ENCODE measurements at places on chromosomes 11 and 22.

DNA sequence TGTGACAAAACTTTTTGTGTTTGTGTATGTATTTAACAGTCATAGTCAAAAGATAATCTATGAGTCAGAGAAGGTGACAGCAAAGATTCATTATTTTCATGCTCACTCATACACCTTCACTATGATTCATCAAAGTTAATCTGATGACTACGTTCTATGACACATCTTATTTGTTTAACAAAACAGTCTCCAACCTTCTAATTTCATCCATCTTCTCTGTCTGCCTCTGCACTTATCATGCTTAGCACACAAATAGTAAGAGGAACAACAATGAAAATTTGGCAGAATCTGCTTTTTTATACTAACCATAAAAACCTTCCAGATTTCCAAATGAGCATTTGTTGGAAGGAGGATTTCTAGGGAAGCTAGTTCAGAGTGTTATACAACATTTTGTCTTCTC, 568.9 kb downstream of the LUZP2 start:
- DNase-seq, result no peak

DNA sequence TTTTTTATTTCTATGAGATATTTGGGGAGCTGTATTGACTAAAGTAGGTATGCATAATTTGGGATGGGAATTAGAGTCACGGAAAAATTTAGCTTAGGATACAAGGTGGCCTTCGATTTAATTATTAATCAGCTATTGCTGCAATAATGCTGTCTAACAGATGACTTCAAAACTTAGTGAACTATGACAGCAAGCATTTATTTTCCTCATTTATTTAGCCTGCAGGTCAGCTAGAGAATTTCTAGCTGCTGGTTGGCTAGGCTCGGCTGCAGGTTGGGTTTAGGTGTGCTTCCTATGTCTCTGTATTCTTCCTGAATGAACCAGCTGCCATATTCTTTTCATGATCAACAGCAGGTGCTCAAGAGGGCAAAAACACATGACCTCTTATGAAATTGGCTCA, 181.8 kb upstream of the RAG2 start:
- no peak for DNase-seq

GRCh38 chr22:40542821-40543540, 93.5 kb downstream of the MRTFA start:
- no peak for DNase-seq

DNA sequence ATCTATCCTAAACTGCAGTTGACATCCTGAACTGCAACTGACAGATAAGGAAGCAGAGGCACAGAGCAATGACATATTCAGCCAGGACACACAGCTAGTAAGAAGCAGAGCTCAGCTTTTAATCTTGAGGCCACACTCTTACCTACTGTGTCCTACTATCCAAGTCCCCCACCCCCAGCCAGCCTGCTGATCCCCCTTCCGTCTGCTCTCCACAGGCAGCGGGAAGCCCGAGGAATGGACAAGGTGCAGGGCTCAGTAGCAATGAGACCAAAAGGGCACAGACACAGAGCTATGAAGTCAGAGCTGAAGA, 4.3 kb downstream of the POLR3H start:
- no peak for DNase-seq

DNA sequence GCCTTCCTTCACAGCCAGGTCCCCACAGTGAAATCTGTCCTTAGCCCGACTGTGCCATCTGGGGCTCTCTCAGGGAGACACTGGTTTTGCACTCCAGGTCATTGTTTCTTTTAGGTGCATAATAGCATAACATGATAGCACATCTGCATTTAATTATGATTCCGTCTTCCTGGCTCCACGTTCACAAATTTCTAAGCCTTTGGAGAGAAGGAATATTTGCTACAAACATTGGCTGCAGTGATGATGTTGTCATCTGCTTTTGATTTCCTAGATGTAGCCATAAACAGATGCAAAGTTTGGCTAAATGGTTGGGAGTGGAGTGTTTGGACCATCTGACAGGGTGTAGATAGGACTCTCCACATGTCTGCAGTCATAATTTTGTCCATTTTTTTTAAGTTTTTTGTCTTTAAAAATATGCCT, 12.0 kb upstream of the CAT start:
- DNase-seq, result no peak

DNA sequence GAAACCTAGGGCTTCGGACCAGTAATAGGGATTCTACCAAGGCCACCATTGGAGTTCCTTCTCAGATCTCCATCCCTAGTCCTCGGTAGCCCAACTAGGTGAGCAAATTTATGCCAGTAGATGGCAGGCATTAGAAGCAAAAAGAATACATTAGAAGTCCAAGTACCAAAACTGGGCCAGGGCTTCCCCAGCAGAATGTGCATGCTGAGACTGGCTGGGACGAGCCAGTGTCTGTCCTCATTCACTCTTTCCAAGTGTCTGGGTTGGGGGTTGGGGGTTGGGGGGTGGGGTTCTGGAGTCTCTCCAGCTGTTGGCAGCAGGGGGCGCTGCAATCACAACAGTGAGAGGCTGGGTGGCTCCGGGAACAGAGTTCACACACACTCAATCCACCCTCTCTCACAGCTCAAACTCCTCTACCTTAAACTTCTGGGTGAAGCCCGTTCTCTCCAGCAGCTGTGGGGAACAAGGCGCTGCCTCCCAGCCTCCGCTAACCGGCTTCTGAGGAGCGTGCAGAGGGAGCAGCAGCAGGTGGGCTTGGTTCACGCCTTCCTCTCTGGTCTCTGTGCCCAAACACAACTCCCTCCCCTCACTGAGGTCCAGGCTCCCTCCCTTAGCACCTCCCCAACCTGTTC, 57.5 kb downstream of the BTG4 start:
- peak; percentile 25 for DNase-seq

DNA sequence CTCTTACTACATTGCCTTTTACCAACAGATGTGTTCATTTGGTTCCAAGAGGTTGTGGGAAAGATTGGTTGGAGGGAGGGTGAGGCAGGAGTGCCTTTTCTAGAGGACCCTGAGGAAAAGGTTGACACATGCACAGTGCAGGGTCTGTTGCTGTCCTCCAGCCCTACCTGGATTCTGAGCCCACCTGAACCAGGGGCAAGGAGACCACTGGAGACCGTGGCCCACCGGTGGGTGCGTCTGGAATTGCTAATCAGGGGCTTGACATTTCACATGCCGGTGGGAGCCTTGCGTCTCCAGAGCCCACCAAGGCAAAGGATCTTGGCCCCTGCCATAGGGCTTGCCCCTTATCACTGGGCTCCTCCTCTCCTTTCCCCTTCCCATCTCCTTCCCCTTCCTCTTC, 80.4 kb upstream of the ZBED5 start:
- DNase-seq, result no peak

GRCh38 chr11:18365741-18366140, 28.6 kb upstream of the LDHA start:
- DNase-seq, result no peak

DNA sequence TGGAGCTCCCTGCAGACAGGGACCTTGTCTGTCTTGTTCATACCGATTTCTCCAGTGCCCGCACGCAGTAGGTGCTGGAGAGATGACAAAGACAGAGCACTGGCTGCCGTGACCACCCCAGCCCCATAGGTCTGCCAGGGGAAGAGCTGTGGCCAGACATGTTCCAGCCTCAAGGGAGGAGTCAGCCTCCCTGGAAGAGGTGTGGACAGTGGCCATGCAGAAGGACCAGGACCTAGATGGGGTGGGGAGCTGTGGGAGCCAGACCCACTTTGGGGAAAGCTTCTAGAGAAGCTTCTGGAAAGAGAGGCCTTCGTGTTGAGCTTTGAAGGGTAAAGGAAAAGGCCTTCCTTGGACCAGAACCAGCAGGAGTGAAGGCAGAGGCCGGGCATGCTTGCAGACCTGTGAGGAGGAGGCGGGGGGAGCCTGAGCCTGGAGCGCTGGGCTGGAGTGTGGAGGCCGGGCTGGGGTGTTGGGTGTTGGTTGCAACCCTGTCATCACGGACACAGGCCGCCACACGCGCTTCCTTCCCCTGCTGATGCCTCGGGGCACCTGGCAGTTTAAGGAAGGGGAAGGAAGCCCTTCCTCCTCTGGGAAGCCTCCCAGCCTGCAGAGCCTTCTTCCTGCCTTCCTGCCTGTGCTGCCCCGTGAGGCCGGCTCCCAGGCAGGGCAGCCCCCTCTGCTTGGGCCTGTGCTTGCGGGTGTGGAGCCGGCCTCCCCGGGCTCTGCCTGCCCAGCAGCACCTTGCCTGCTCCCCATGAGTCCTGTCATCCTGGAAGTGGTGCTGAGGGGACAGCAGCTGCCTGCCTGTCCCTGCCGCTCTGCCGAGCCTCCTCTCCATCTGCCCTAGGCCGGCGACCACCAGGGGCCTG, 12.3 kb downstream of the RELT start:
- DNase-seq, result no peak

DNA sequence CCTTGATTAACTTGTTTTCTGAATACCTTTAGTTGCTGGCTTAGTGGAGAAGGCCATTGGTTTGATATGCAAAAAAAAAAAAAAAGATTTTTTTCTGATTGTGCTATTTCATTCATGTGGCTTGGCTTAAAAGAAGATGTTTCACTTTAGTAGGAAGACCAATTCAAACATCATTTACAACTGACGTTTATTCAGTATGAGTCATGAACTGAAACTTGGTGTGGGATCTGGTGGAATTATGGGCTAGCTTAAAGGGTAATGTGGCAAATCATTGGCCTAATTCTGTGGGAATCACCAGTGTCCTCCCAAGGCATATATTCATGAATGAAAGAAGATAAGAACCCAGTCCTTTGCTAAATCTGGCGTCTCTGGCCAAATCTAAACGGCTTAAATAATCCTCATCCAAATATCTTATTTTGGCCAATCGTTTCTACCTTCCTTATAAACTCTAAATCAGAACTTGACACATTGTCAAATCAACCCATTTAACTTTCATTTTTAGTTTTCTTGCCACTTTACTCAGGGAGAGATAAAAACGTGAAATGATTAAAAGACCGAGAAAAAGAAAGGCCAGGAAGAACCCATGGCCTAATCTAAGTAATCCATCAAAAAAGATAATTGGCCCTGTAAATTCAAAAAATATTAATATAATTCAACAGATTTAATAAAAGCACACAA, 77.0 kb downstream of the DDIAS start:
- no peak for DNase-seq

DNA sequence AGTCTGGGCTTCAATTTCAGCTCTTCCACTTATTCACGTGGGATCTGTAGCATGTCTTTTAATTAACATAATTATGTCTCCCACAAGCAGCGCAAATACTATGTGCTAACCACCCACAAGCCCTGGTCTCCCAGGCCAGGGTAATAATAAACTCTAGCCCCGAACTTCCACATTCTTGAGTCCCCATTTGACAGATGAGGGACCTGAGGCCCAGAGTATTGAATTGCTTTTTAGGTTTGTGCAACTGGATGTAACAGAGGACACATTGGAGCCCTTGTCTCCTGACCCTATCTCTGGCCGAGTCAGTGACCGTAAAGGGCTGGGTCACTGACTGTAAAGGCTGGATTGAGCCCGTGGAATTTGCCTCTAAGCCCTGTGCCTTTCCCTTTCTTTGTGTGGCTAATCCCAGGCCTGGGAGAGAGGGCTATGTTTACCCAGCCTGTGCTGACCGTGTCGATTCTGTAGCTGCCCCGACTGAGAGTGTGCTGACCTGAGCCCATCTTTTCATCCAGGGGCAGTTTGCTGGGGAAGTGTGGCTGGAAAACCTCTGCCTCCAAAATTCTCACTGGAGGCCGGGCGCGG, 3.9 kb downstream of the CRYBB2 start:
- DNase-seq, result no peak

DNA sequence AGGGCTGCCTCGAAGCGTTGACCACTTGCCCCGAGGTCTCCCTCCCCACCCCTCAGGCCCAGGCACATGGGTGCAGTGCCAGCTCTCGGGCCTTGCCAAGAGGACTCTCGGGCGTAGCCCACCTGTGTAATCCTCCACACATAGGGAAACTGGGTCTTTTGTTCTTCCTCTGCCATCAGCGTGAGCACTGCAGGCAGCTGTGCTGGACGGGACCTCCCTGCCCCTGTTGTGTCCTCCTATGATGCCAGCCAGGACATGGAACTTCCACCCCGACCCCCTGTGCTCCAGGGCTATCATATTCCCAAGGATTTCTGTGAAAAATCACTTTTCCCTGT, 66.4 kb downstream of the PARVB start:
- DNase-seq, result no peak

GRCh38 chr11:110962921-110963320, 250.7 kb upstream of the ARHGAP20 start:
- DNase-seq, result no peak

DNA sequence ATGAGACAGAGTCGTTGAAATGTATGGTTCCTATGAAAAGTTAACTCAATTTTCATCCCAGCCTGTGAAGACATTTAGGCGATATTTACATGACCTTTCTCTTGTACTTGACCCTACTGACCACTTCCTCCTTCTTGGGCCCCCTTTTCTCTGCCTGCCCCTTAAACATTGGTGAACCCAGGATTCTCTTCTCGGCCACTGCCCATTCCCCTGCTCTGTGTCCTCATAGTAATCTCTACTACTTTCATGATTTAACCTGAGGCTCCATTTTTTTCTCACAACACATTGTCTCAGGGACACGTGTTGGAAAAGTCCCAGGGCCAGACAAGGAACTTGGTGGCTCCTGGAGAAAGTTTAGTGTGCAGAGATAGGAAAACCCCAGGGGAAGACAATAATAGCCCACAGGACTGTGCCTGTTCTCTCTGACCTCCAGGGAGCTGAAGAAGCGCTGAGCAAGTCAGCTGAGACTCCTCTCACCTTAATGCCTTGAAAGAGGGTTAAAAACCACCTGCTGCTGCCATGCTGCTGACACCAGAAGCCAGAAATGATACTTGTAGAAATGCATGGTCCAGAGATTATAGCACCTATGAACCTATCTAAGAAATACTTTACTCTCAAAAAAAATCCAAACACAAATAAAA, 42.5 kb upstream of the SPATA19 start:
- DNase-seq, result no peak

DNA sequence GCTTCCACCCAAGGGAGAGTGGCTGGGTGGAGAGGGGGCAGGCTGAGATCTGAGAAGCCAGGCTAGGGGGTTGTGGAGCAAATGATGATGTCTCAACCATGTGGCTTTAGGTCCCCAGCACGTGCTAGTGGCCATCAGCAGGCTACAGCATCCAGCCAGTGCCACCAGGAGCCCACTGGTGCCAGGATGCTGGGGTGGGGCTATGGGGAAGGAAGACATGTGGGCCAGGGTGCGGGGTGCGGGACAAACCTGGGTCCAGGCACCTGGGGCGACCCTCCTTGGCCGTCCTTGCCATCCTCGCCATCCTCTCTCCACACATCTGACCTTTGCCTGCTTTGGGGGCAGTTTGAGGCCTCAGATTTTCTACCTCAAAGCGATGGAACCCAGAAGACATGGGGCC, 104.3 kb downstream of the KCNQ1 start:
- no peak for DNase-seq

GRCh38 chr11:59756845-59757244, 1.7 kb downstream of the STX3 start:
- DNase-seq, result no peak

GRCh38 chr11:86243396-86243795, 1.2 kb upstream of the EED start:
- no peak for DNase-seq

GRCh38 chr22:43852573-43853327, 9.6 kb downstream of the SULT4A1 start:
- no peak for DNase-seq

- DNase-seq, result no peak
These were observed 7.8 kb upstream of the RANBP1 start for GRCh38 chr22:20107951-20108756.

GRCh38 chr22:47446331-47446730, 683.9 kb downstream of the TBC1D22A start:
- no peak for DNase-seq

GRCh38 chr11:134746609-134747008, 334.6 kb upstream of the B3GAT1 start:
- no peak for DNase-seq

GRCh38 chr22:33467620-33468095, 409.5 kb upstream of the SYN3 start:
- no peak for DNase-seq

- no peak for DNase-seq
These were observed 79.9 kb downstream of the FAM181B start for GRCh38 chr11:82653752-82654151.

Data from activated naive CD4-positive, alpha-beta T cell treated with Interleukin-2 at 50 U/mL for 16 hours (primary cell).